ENCODE measurements at places on chromosomes 12 and 14.

DNA sequence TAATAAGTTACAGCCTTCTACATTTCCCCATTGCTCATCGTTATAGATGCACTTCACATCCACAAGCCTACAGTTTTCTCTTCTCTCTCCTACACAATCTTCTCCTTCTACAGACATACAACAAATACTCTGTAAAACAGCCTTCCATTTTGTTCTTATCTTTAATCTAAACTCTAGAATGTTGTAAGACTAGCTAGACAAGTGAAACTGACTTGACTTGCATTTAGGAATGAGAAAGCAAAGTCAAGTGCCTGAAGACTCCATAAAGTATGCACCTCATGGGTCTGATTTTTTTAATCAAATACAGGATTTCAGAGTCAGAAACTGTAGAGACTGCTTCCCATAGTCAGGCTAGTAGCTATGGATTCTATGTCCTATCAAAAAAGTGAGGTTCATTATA lies 190.3 kb downstream of the KLHL28 start:
- no peak for DNase-seq

- no peak for DNase-seq
These were observed 47.8 kb downstream of the LLPH start for GRCh38 chr12:66082744-66083143.

DNA sequence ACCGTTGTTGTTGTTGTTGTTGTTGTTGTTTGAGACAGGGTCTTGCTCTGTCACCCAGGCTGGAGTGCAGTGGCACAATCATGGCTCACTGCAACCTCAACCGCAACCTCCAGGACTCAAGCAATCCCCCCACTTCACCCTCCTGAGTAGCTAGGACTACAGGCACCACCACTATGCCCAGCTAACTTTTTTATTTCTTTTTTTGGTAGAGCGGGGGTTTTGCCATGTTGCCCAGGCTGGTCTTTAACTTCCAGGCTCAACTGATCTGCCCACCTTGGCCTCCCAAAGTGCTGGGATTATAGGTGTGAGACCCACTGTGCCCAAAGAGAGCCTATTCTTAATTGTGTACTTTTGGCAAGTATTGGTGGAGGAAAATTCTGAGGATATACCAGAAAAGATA lies 25.7 kb downstream of the MOK start:
- DNase-seq: no peak

DNA sequence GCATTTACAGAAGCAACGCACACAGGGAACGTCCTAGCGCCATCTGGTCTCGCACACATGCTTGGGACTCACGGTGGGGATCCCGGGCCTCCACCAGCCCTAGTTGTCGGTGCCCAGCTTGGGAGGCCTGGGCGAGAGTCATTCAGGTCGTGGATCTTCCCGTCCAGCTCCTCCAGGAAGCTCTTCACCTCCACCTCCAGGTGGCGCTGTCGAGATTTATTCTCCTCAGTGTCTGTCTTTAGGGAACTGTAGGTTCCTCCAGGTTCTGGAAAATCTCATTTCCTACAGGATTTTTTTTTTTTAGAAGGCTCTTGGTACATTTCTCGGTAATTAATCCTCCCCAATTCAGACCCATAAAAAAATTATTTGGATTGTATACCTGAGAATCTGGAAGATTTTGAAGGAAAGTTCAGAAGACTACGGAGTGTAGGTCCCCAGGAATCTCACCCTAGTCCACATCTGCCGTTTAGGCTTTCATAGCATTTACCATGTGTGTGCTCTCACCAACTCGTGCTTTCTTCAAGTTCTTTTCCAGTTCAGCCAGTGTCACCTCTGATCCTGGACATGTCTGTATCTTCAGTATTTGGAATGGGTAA lies 910.0 kb downstream of the TMEM121 start:
- peak; percentile 69 for DNase-seq

- no peak for DNase-seq
These were observed 145.6 kb upstream of the SLCO1B1 start for GRCh38 chr12:20985399-20985798.

GRCh38 chr14:85619851-85620250 lies 89.9 kb downstream of the FLRT2 start:
- no peak for DNase-seq

DNA sequence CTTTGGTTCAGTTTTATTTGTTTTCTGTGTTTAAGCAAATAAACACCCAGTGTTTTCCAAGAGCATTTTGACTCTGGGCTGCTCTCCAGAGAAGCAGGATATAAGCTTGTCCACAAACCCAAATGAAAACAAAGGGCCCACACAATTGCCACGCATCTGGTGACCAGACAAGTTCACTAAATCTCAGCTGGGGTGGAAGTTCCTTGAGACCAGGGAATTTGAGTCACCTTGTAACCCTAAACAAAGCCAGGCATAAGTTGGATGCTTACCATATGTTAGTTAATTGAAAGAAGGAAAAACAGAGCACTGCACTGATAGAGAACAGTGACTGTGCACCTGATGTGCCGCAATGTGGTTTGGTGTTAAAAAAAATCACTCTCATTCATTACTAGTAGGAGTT lies 1.6 kb upstream of the TXNRD1 start:
- no peak for DNase-seq

GRCh38 chr12:3127832-3128231 lies 50.7 kb downstream of the TSPAN9 start:
- no peak for DNase-seq

DNA sequence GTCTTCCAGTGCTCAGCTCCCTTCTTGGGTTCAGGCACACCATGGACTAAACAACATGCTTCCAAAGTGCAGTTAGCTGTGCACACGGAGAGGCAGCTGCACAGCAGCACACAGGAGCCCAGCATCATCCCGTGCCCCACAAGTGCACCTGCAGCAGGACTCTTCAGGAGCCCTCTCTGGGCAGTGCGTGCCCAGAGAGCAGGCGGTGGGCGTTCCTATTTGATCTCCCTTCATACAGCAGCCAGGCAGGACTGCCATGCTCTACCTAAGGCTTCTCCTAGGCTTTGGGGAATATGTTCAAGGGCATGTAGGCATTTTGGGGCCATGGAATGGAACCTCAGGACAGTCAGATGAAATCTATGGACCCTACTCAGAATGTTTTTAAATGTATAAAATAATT lies 35.5 kb downstream of the ANO2 start:
- DNase-seq: no peak

GRCh38 chr12:40208707-40209446 lies 15.9 kb upstream of the LRRK2 start:
- DNase-seq: no peak

GRCh38 chr12:6145564-6145963 lies 21.1 kb upstream of the VWF start:
- no peak for DNase-seq

- no peak for DNase-seq
These were observed 14.3 kb downstream of the EXOC3L4 start for GRCh38 chr14:103108749-103109207.

GRCh38 chr12:4272424-4273272 lies 914 bp upstream of the CCND2 start:
- peak; percentile 75 for DNase-seq

DNA sequence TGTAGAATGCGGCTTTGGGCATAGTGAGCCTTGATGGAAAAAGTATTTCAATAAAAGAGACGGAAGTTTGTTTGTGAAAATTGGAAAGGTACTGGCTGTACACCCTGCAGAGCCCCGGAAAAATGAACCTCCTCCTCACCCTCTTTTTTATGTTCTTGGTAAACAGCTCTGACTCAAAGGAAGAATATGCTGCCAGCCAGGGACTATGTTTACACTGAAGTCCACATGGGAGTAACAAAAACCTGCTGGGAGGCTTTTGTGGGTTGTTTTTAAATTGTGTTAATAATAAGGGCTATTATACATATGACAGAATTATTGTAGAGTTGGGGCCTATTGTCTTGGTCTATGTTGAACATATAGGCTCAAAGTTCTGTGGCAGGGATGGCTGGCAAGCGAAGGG lies 70.7 kb downstream of the TTC8 start:
- no peak for DNase-seq

All from aorta (tissue), 5 donors.